K562 (cell line): ENCODE measurements at places on chromosomes 3 and 15.

- no peak for DNase-seq
Measured at GRCh38 chr3:124113485-124113884, 121.6 kb upstream of the ROPN1 start.

DNA sequence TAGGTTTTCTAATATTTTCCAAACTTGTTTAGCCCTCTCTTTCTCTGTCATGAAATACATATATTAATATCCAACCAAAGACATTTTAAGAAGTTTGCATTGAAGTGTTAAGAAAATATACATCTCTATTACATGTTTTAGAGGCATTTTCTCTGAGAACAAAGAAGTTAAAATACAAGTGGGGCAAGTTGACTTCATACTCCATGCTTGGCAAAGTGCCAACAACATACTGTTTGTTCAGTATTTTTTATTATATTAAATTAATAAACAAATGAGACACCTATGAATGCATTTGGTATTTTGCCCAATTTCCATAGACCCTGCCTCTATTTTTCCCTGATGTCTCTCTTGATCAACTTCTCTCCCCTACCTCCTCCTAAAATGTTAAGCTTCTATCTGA lies 232.8 kb upstream of the MRPL3 start:
- no peak for DNase-seq

DNA sequence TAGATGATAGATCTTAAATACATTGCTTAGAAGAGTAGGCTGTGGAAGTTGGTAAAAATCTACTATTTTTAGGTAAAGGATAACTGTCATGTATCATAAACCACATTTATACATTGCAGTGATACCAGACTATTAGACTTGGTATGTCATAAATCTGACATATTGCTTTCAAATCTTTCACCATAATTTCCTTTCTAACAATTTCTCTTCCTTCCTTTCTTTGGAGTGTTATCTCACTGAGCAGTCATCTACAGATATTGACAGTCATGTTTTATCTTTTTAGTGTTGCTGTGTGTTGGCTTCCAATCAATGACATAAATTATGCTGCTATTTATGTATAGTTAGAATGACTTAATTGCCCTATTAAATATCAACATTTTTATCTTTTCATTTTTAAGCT lies 588.7 kb downstream of the TUSC7 start:
- DNase-seq, result no peak

GRCh38 chr3:81295906-81296577 lies 465.4 kb downstream of the GBE1 start:
- no peak for DNase-seq

DNA sequence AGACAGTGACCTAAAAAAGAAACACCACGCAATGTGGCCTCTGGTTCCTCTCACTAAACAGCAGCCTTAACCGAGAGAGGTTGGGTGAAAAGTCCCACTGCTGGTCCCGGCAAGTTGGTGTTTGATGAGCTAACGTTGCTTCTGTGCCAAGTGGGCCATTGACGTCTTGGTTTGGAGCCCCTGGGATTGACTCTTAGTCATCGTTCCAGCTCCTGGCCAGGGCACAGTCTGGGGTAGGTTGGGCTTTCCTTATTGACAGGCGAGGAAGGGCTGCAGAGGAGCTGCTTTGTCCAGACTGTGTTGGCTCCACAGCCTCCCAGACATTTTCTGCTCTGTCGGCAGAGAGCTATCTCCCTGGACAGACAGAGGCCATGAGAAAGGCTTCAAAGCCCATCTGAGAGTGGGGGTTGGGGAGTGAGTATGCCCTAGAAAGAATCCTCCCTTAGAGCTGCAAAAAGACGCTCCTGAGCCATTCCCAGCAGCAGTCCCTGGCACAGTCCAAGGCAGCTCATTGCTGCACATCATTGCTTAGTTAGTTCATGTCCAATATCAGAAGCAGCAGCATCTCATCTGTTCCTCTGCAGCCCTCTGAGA lies 28.6 kb upstream of the C3orf80 start:
- no peak for DNase-seq
